ENCODE measurements at places on chromosomes 13 and 19.

GRCh38 chr19:53462861-53463260 lies 4.7 kb upstream of the ZNF813 start:
- no peak for DNase-seq

- DNase-seq, result no peak
Observed at GRCh38 chr13:111604097-111604496, 283.7 kb downstream of the TEX29 start.

- DNase-seq, result no peak
Observed at GRCh38 chr13:65613004-65613403, 1617.1 kb downstream of the PCDH9 start.

GRCh38 chr13:51663973-51664957 lies 80.0 kb downstream of the WDFY2 start:
- DNase-seq, result no peak

DNA sequence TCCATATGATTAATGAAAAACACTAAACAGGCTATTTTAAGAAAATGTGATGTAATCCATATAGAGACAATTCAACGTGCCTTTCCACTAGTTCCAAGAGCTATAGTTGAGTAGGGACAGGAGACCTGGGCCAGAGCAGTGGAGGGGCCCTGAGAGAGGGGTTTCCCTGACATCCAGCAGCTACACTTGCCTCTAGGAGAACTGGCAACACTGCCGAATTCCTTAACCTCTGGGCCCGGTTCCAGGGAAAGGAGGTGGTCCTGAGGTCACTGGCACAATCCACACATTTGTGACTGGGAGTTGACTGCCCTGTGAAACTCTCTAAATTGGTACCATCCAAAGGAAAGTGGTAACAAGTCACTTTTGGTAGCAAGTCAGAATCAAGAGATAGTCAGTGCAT lies 264.4 kb downstream of the DCLK1 start:
- no peak for DNase-seq

DNA sequence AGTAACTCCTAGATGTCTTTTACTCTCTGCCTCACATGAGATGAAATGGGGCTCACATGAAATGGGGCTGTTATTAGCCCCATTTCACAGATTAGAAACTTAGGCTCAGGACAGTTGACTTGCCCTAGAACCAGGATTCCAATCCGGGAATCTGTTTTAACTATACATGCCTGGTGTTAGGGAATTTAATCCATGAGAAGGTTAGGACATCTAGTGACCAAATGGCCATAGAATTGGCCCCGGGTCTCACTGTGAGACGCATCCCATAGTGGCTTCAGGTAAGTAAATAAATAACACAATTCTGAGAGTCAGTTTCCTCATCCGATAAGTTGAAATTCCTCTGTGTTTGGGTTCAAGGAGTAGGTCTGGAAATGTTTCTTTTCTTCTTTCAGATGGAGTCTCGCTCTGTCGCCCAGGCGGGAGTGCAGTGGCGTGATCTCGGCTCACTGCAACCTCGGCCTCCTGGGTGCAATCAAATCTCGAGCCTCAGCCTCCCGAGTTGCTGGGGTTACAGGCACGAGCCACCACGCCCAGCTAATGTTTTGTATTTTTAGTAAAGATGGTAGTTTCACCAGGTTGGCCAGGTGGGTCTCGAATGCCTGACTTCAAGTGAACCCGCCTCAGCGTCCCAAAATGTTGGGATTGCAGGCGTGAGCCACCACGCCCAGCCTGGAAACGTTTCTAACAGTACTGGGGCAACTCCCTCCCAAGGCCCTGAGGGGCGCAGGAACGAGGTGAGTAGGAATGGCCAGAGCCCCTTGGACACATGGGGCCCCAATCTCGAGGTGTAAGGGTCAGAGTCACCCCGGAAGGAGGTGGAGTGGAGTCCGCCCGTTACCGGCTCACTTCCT lies 1.2 kb upstream of the ZNF574 start:
- peak; percentile 55 for DNase-seq

- DNase-seq, result no peak
Observed at GRCh38 chr13:34452831-34453230, 489.2 kb upstream of the NBEA start.

DNA sequence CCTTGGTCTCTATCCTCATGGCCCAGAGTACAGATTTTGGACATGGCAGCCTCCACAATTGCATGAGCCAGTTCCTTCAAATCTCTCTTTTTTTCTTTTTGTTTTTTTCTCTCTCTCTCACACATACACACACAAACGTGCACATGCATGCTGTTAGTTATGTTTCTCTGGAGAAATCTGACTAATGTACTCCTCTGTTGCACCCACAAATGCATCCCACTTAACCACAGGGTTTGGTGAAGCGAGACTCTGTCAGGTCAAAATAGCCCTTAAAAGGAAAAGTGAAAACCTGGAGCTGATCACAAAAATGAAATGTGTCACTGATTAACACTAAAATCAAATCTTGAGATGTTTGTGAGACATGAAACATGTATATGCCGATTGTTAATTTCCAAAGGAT lies 374.6 kb upstream of the ARGLU1 start:
- DNase-seq, result no peak

All from CD4-positive, alpha-beta T cell (primary cell).